ENCODE measurements at places on chromosomes 13 and 19.

- no peak for DNase-seq
Measured at GRCh38 chr13:40352380-40352778, 314.1 kb downstream of the FOXO1 start.

- no peak for DNase-seq
Measured at GRCh38 chr13:31227063-31227462, 27.3 kb downstream of the B3GLCT start.

DNA sequence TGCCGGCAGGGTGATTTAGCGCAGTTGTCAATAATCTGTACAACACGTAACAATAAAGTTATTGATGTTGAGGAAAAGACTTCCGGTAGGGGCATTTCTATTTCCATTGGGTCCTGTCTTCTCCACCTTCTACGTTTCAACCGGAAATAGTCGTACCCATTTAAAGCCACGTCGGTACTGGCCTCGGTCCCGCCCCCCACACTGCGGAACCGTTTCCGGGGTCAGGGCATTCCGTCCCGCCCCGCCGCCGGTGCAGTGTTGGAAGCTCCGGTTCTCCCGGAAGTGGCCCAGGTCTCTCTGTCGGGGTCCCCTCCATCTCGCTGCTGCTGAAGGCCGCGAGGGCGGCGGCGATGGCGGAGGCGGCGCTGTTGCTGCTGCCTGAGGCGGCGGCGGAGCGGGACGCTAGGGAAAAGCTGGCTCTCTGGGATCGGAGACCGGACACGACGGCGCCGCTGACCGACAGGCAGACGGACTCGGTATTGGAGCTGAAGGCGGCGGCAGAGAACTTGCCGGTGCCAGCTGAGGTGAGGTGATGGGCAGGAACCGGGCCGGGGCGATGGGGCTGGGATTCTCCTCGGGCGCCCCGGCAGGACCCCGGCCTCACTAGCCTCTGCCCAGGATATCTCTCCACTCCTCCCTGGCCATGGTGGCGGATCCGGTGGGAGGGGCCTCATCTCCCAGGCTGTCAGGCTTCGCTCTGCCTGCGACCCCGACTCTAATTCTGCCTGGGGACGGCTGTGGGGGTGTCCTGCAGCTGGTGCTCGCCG lies at the start of gene COG3:
Gene COG3, plus strand, starts transcription at position 253 of the 767 bp plus-strand sequence. Its CDS starts 98 bp downstream, at position 351.
- peak; percentile 80 for DNase-seq

- DNase-seq: no peak
Measured at GRCh38 chr19:32895384-32895783, 25.8 kb upstream of the SLC7A9 start.

GRCh38 chr19:46339446-46339845 lies 7.4 kb upstream of the PPP5C start:
- DNase-seq: no peak

- no peak for DNase-seq
Measured at GRCh38 chr13:62292714-62293480, 877.2 kb upstream of the PCDH20 start.

DNA sequence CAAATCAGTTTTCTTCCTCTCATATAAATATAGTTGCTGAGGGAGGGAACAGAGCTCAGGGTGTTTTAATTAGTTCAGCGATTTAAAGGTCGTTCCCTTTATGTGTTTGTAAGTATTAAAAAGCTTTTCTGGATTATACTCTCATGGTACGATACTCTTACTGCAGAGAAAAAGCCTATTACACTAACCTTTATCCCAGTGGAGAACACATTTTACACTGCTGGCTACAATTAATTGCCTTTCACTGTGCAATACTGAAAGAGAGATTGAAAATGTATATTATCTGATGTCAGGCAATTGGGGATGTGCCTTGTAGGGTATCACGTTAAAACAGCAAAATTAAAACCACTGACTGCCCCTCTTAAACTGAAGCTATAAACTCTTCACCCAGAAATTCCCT lies 526.9 kb upstream of the SGCG start:
- no peak for DNase-seq

DNA sequence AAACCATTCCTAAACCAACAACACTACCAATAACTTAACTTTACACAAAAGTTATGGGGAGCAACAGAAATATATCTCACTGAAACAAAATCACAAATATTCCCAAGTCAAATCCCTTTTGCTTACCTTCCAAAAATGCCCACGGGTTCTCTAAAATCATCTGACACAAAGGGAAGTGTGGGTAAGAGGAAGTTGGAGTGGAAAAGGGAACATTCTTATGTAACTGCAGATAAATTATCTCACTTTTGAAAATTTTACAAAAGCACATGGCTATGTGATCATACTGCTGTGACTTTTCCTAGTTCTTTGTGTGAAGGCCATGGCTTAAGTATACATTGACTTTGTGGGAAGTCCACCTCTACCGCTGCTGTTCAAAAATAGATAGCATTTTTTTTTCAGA lies 350.5 kb downstream of the GPC6 start:
- DNase-seq: no peak

DNA sequence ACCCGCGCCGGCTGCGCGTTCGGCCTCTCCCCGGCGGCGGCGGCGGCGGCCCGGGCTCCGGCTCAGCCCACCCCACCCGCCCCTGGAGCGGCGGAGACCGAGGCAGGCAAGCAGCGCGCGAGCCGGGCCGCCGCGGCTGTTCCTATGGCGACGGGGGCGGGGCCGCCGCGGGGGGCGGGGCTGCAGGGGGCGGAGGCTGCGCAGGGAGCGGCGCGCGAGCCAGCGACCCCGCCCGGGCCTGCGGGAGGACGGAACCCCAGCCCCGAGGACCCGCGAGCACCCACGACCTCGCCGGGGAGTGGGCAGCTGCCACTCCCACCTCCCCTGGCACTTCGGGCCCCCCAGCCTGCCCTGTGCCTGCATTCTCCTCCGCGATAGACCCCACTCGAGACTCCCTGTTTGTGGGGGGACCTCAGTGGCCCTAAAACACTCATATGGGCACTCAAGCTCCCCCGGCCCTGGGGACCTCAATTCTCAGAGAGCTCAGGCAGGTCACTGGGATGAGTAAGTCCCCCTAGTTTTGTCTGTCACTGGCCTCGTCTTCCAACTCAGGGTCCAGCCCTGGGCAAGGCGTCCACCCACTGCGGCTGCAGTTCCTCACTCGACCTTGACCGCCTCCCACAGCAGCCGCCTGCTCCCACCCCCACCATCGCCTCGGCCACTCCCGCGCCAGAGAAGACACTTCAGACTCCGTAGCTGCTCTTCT lies at the start of gene CTXN1:
Gene CTXN1, minus strand, starts transcription at position 115 of the 706 bp plus-strand sequence. CDS start 597 bp downstream, outside the sequence.
- no peak for DNase-seq

- DNase-seq: no peak
Measured at GRCh38 chr13:51659276-51660127, 75.2 kb downstream of the WDFY2 start.

DNA sequence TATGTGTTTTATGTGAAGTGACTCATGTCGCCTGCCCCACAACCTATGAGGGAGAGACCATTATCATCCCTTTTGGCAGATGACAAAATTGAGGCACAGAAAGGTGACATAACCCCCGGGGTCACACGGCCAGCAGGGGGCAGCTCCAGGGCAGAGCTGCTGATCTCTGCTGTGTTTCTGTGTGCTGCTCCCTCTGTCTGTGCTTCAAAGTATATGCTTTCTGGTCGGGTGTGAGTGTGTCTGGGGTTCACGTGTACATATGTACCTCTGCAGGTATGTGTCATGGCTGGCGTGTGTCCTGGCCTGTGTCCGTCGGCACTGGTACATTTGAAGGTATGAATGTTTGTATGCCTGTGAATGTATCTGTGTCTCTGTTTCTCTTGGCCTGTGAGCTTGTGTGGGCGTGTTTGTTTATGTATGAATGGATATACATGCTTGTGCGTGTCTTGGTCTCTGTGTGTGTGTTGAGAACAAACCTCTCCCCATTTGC lies 7.1 kb downstream of the LIPE start:
- DNase-seq: no peak

GRCh38 chr13:91716436-91717065 lies 318.1 kb downstream of the GPC5 start:
- DNase-seq: no peak

GRCh38 chr19:16888629-16889365 lies at the start of gene F2RL3:
TSS of gene F2RL3 (plus strand) at chr19:16888999. CDS start at chr19:16889190, 191 bp downstream.
- no peak for DNase-seq

- DNase-seq: no peak
Measured at GRCh38 chr13:48492470-48493065, 40.3 kb downstream of the RCBTB2 start.

GRCh38 chr19:10503002-10503789 lies at the start of gene KEAP1:
TSS of gene KEAP1 (minus strand) at chr19:10503356. CDS start at chr19:10500033, 3,323 bp downstream.
- no peak for DNase-seq

- DNase-seq: no peak
Measured at GRCh38 chr13:102847272-102848234, 1.7 kb downstream of the ERCC5 start.

- peak; percentile 9 for DNase-seq
Measured at GRCh38 chr13:33441015-33441414, 155.5 kb upstream of the STARD13 start.

DNA sequence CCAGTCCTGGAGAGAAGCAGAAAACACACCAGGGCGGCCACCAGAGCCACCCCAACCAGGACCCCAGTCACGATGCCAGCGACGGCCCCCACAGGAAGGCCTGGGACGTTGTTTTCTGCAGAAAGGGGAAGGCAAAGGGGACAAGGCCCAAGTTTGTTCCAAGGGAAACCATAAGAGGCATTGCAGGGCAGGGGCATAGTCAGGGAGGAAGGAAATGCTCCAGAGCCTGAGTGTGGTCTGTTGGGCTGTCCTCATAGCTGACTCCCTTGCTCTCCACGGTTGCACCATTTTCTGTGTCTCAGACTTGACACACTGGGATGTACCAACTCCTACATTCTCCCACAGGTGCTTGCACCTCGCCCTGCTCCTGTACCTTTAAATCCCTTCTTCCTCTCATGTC lies 5.2 kb downstream of the CEACAM4 start:
- no peak for DNase-seq

- no peak for DNase-seq
Measured at GRCh38 chr13:47628666-47629065, 372.4 kb downstream of the SUCLA2 start.
